ENCODE measurements at places on chromosomes 1 and 21. TPM values are rescaled to one million over a fixed set of nuclear protein-coding genes. Genes with fewer than 3 reads are reported as not detected.

TTC22 gene
- total RNA-seq = not detected

CYP4A11 gene
- total RNA-seq = 1.2 TPM

COL8A2 gene
- total RNA-seq = 1.3 TPM

LIN28A gene
- total RNA-seq = not detected

ANXA9 gene
- total RNA-seq = 1.3 TPM

NGF gene
- 1.5 TPM for total RNA-seq

SPATA21 gene
- total RNA-seq = not detected

EFNA4 gene
- 2.8 TPM for total RNA-seq
